ENCODE measurements at places on chromosomes 12 and 14.

DNA sequence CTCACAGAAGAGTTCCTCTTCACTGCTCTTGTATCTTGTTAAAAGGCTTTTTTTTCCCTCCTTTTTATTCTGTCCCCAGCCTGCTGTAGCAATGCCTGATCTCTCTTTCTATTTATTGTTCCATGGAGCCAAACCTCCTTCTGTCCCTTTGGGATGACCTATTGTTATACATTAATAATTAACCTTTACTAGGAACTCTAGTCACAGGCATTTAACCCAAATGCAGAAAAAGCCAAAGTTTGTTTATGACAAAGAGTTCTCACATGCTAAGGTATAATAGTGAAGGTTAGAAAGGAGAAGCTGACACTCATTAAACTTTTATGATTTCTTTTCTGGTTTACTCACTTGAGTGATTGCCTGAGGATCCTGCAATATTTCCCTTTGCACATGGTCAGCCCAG lies 535.8 kb downstream of the NRXN3 start:
- no peak for DNase-seq

DNA sequence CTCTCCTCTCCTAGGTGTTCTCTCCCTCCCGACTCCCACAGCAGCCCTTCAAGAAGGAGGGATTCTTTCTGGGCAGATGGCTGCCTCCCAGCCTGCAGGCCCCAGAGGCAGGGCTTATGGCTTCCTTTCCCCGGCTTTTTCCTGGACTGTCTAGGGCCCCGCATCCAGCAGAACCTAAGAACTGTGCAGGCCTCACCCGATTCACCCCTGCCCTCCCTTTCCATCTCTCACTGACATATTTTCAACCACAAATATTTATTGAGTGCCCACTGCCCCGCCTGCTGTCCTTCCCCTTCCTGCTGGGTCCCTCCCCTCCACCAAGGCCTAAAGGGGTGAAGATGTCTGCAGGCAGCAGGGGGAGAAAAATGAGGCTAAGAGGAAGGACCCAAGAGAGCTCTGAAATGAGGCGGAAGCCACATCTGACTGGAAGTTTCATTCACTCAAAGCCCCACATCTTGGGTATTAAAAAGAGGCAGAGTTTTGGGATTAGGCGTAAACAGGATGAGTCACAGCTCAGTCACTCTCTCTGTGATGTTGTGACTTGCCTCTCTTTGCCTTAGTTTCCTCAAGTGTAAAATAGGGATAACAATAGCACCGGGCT lies 2.9 kb downstream of the SCNN1A start:
- DNase-seq, result no peak

GRCh38 chr12:18567787-18568186 lies 170.0 kb downstream of the PLCZ1 start:
- DNase-seq, result no peak

DNA sequence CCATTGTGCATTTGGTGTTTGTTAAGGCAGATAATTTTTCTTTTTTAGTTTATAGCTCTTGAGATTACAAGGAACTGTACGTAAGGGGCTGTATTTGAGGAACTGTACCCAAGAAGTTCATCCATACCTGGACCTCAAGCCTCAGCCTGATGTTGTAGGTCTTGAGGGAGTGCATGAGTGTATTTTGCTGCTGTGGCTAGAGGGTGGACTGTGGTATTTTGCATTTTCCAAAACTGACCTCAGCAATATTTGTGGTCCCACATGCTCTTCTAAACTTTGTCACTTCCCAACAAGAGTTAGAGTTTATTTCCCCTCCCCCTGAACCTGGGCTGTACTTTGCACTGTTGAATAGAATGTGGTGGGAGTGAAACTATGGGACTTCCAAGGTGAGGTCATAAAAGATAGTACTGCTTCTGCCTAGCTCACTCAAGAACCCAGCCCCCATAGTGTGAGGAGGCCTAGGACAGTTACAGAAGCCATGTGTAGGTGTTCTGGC lies 42.2 kb upstream of the FBXO33 start:
- DNase-seq, result no peak

DNA sequence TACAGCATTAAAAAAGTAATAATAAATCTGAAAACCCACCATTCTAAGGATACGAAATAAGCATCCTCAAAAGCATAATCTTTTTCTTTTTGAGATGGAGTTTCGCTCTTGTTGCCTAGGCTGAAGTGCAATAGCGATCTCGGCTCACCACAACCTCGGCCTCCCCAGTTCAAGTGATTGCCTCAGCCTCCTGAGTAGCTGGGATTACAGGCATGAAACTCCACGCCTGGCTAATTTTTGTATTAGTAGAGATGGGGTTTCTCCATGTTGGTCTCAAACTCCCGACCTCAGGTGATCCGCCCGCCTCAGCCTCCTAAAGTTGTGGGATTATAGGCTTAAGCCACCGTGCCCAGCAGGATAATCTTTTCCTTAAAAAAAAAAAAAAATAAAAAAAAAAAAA lies 4.3 kb downstream of the CCNT1 start:
- no peak for DNase-seq

DNA sequence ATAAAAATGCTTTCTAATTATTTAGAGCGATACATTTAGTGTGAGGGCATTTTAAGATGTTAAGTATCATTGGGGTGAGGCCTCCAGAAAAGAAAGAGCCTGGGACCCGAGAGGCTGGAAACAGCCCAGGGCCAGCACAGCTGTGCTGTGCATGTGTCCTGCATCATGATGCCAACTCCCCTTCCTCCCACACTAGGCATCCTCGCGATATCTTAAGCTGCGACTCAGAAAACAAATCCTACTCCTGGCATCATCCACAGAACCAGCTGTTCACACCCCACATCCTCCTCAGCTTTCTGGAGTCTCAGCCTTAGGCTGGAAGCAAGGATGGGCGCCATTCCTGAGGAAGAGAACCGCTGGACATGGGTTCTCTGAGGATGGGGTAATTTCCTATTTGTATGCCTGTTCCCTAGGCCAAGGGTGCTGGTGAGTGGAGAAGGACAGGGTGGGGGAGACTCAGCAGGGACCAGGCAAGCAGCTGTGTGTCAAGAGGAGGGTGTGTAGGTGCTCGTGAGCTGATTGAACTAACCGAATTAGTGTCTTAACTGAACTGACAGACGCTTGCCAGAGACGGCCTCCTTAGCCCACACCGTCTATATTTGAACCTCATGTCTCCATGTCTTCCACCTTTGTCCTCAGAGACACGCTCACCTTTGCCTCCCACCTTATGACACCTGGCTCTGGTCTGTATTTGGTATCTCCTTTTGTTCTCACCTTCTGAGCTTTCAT lies 15.6 kb upstream of the MCRS1 start:
- DNase-seq, result no peak

DNA sequence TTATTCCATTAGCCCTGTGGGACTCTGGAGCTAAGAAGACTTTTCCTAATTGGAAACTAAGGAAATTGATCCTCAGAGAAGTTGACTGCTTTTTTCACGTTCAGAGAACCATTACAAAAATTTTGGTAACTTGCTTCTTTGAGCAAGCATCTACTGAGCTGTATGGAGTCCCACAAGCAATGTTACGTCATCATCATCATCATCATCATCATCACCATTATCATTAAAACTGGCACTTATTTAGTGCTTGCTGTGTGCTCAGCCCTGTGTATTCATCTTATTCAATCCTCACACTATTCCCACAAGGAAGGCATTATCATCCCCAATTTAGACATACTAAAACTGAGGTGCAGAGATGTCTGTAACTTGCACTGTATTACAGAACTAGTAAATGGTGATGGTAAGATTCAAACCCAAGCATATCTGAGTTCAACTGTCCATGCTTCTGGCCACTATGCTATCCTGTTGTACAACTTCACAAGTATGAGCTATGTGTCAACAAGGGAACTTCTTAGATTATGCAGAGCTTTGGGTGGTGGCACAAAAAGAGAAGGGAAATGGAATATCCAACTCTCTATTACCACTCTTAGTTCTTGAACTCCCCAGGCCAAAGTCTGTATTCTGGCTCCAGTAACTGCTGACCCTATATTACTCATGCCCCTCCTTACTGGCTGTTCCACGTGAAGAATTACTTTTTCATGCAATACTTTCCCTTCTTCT lies 6.3 kb downstream of the KRT1 start:
- no peak for DNase-seq

DNA sequence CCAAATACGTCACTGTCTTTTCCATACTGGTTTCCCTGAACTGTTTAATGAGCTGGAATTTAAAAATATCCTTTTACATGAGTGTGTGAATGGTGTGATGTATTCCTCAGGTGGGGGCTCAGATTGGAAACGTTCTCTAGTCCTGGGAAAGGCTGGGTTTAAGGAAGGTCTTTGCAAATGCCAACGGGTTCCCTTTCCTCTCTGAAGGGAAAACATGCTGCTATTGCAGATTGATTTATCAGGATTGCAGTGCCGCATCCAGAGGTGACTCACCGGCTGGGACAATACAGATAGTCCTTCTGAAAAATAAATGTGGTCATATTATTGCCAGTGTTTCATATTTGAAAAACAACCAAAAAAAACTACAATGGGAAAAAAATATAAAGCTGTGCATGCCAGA lies 193.1 kb upstream of the FLRT2 start:
- DNase-seq, result no peak

DNA sequence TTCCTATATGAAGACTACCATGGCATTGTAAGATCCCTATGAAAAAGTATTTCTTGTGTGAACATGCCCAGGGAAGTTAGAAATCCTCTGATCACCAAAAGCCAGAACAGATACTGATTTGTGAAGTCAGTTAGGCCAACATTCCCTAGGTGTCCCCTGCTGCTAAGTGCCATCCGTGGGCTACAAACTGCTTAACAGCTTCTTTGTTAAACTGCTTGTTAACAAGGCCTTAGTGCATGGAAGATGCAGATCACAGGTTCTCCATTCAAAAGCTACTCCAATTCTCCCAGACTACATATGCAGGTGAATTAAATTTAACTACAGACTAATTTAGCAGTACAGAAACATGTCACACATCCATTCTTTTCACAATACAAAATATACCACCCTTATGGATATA lies 108.2 kb downstream of the PRICKLE1 start:
- no peak for DNase-seq

GRCh38 chr12:117331691-117332090 lies 29.7 kb downstream of the NOS1 start:
- DNase-seq, result no peak

DNA sequence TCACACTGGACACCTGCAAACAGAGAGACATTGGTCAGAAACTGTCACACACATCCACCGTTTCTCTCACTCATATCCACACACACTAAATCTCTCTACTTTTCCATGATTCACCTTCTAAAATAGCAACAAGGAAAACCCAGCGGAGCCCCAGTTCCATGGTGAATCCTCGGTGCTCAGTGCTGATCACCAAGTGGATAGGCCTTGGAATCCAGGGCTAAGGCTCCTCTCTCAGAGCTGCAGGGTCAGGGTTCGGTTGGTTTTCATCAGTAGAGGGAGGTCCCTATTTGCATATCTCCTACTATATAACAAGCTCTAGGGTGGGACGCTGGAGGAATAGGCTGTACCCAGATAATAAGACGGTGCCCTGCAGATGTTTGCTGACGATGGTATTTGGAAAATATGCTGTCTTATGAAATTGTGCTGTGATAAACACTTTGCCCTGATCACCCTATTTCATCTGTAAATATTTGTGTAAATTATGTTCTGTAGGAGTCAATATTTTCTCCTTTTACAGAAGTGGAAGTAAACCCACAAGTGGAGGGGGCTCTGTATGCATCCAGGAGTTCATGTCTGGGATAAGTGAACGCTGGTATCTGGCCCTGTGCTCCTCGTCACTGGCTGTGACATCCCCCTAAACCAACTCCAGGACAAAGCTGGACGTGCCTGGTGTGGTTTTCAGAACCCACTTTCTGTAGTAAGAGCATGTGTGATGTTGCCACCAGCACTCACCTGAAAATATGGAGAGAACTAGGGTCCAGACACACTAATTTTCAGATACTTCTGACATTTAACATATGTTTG lies 709.2 kb downstream of the TMEM121 start:
- no peak for DNase-seq

DNA sequence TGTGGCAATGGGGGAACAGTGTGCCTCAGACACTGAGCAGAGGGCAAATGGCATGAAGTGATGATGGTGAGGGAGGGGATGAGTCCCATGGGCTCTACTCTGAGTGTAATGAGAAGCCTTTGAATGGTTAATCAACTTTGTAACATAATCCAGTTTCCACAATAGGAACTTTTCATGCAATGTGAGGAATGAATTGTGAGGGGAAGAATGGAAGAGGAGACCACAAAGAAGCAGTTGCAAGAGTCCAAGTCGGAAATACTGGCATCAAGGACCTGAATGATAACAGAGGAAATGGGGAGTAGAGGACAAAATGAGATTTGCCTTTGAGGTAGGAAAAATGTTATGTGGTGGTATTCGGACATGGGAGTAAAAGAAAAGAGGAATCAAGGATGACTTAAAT lies 476.9 kb upstream of the PRICKLE1 start:
- DNase-seq, result no peak

DNA sequence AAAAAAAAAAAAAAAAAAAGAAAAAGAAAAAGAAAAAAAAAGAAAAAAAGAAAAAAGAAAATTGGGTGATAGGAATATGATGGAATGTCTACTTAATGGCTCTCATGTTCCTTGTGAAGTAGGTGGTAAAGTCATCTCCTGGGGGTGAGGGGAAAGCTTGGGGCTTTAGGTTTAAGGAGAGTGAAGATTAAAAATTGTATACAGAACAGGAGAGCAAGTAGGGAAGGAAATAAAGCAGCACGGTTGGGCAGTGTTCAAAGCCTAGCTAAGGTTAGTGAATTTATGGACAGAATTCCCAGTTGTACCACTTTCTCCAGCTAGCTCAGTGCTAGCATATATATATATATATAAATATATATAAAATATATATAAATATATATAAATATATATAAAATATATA lies 40.0 kb upstream of the SLC2A13 start:
- no peak for DNase-seq
